ENCODE measurements at places on chromosomes 16 and 17.

DNA sequence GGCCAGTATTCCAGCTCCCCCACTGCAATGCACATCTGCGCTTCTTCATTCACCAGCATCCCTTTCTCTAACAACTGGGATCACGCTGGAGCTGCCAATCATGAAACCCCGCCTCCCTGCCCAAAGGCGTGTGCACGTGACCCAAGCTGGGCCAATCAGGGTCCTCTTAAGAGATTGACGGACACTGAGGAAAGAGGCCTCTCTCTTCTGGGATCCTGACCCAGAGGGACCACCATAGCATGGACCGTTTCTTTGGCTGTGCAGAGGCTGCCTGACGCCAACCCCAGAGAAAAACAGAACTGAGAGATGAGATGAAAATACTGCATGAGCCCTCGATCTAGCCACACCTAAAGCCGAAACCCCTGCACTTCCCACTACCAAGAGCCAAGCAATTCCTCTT is 32.0 kb downstream of the COTL1 start:
- peak; percentile 84 for DNase-seq

- no peak for DNase-seq
These were observed 11.9 kb upstream of the SSTR5 start for GRCh38 chr16:1060416-1061340.

DNA sequence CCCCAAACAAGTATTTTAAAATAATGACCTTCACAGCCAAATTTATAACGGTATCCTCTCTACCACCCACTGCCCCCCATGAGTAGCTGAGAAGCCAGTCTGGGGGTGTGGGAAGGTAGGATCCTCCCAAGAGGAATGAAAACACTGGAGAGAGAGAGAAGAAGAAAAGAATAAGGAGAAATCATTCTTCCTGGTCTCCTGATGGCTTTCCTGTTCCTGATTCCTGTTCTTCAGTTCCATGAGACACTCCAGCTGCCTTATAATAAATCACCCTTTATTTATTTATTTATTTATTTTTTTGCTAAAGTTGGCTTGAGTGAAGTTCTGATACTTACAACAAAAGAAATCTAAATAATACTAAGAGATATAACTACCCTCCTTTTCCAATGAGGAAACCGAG is 56.4 kb upstream of the FAM20A start:
- DNase-seq, result no peak

- DNase-seq, result no peak
These were observed 8.6 kb upstream of the ATXN1L start for GRCh38 chr16:71837150-71837549.

GRCh38 chr17:40072735-40073346 is 10.1 kb downstream of the THRA start:
- no peak for DNase-seq

DNA sequence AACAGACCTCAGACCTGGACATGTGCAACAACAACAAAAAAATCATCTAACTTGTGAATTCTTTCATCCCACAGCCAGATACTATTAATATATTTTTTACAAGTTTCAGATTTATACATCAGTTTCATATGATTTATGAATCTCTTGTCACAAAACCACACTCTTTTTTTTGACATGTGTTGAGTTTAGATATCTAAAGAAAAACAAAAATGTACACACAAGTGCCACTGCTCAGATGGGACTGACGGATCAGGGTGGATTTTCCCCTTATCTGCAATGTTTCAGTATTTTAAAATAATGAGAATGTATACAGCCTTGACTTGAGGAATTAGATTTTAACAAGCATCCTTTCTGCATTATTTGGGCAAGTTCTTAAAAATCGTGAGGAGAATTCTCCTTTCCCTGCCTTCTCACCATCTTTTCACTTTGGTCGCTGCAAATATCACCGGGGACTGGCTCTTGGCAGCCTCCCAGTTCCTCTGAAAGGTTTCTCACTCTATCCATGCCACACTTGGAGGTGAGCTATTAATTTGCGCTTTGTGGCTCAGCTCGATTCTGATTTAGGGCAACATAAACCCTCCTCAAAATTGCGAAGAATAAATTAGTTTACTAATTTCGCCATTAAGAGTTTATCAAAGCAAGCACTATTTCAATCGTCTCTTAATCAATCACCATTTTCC is 225.7 kb downstream of the XYLT1 start:
- DNase-seq, result no peak

GRCh38 chr17:61878984-61879612 is 15.8 kb upstream of the BRIP1 start:
- DNase-seq, result no peak

GRCh38 chr17:18148586-18148985 is 35.0 kb upstream of the ALKBH5 start:
- DNase-seq, result no peak

Data from head of caudate nucleus (tissue), 42 donors.